Stromal cell of bone marrow (primary cell): ENCODE measurements at places on chromosomes 11 and 22.

- no peak for DNase-seq
These were observed 371.6 kb downstream of the CADM1 start for GRCh38 chr11:115132436-115133228.

- DNase-seq: no peak
These were observed 8.3 kb downstream of the TST start for GRCh38 chr22:37010976-37011375.

- DNase-seq: no peak
These were observed 62.5 kb downstream of the SMIM38 start for GRCh38 chr11:69218271-69218682.

GRCh38 chr22:39705386-39705785 is 134.8 kb downstream of the CACNA1I start:
- DNase-seq: no peak

DNA sequence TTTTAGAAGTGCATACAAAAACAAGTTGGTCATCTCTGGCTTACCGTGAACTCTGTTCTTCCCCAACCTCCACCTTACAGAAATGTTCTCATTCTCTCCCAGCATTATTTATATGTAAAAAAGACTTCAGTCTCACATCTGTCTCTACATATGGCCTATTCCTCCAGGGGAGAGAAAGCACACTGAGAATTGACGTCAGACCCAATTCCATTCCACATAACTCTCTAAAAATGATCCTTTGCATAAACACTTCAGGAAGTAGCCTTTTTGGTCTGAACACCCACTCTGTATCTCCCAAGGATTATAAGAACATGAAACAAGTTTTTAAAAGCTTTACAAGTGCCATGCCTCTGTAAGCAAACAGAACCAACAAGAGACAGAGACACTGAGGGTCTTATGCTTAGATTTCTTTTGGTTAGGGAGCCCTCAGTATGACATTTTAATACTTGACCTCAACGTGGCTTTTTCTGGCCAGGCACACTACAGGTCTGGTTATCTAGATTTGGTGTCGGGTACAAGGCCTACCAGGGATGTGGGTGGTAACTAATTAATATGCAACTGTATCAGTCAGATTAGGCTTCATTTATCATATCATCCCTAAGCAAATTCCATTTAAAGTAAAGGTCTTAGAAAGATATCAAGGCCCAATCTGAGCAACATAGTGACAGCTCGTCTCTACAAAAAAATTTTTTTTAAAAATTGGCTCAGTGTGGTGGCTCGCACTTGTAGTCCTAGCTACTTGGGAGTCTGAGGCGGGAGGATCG is 48.5 kb upstream of the PPP2R1B start:
- no peak for DNase-seq

DNA sequence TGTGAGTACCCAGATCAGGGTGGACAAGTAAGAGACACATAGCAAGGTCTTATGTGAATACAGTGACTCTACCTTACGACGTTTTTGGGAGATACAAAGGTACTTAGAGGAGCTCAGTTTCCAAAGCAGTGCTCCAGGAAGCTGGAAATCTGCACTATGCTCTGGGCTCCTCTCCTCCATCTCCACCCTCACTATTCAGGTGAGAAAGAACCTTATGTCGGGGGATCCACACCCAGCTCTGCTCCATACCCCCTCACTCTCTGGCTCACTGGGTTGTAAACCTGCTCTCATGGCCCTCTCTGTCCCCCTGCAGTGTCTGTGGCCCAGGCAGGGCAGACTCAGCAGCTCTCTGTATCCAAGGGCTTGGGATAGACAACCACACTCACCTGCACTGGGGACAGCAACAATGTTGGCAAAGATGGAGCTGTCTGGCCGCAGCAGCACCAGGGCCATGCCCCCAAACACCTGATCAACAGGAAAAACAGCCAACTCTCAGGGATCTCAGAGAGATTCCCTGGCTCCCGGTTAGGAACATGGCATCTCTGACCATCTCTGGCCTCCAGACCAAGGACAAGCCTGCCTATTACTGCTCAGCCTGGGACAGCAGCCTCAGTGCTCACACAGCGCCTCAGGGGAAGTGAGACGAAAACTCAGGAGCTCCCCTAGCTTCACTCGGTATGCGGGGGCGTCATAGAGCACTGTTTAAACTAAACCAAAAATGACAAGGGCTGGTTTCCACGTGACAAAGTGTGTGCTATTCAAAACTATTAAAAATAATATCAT is 60.9 kb upstream of the TOP3B start:
- DNase-seq: no peak

- DNase-seq: no peak
These were observed 33.4 kb downstream of the PPARA start for GRCh38 chr22:46183733-46184132.

- no peak for DNase-seq
These were observed 2.3 kb upstream of the IL17REL start for GRCh38 chr22:50014655-50015401.

DNA sequence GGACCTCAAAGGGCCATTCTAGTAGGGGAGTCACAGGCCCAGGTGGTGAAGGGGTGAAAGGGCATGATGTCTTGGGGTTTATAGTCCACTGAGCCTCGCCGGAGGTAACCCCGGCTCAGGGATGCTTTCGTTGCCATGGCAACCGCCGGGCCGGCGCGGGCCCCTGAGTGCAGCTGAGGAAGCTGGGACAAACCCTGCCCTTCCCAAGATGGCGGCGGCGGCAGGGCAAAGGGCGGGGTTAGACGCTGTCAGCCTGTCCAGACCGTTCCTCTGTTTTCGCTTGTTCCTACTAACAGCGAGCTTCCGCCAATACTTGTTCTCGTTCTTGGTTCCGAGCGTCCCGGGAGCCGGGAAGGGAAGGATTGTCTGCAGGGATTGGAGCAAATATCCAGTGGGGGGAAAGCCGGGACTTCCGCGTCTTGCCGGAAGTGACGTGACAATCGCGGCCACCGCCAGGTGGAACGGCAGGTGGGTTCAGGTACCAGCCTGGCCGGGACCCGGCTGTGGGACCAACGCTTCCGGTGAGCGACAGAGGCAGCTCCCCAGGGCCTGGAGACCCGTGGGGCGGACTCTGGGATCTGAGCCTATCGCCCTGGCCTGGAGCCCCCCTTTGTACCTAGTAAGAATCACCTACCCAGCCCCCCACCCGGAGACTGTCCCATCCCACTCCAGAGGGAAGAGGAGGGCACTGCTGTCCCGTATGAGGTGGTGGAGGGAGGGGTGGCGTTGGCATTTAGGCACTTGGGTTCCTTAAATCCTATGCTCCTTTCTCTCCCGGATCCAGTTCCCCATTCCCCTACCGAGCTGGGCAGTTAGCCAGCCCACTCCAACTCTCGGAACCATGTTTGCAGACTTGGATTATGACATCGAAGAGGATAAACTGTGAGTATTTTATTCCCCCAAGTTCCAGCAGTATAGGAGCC is at the start of gene PICK1:
Gene PICK1 (plus strand): TSS at position 436 of the 923 bp plus-strand sequence. CDS start 406 bp downstream, at position 842.
- peak; percentile 85 for DNase-seq

DNA sequence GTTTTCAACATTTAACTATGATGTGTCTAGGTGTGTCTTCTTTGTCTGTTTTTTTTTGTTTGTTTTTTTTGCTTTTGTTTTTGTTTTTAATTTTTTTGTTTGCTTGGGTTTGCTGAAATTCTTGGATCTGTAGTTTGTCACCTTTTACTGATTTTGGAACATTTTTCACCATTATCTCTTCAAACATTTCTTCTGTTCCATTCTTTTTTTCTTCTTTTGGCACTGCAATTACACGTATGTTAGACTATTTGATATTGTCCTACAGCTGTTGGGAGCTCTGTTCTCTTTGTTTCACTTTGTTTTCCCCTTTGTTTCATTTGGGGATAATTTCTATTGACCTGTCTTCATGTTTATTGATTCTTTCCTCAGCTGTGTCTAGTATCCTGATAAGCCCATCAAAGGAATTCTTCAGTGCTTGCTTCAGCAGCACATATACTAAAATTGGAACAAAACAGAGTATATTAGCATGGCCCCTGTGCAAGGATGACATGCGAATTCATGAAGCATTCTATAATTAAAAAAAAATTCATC is 60.8 kb downstream of the KREMEN1 start:
- no peak for DNase-seq

GRCh38 chr11:117832511-117832910 is 8.0 kb upstream of the FXYD2 start:
- DNase-seq: no peak

GRCh38 chr11:69030301-69030700 is 17.3 kb upstream of the MRGPRF start:
- DNase-seq: no peak

DNA sequence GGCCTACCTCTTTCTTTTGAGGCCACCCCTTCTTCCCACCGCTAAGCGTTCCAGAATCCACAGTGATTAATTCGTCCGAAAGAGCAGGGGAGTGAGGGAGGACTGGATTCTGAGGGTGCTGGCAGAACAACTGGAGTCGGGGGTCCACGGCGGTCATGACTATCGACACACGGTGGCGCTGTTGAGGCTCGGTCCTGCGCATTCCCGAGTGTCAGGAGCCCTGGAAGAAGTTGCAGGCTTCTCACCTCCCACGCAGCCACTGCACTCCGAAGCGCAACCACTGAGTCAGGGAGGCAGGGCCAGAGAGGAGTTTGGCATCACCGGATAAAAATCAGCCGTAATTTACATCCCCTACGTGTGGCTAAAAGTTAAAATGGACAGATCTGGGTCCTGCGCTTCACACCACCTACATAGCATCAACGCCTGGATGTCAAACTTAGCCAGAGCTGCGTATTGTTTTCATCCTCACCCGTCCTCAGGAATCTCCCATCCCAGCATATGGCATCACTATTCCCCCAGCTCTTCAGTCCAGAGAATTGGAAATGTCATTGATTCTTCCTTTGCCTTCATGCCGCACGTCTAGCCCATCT is 10.7 kb upstream of the CTSF start:
- DNase-seq: peak; percentile 58
